ENCODE measurements at places on chromosomes 5 and 9.

DNA sequence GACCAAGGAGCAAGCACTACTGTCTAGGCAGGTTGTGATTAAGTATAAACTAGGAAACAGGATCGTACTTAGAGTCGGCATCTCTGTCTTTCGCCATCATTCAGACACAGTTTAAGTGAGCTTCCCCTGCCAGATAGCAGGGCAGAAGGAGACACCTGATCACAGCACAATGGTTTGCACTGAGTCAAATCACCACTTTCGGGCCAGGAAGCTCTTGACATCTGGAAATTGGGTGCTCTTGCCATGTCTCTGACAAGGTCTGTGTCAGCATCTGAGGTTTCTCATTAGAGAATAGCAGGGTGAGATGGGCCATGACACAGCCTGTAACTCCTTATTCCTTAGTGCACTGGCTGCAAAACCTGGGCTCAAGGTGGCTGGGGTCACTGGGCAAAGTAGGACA lies 8.3 kb downstream of the ADRB2 start:
- DNase-seq: no peak

- no peak for DNase-seq
Measured at GRCh38 chr5:10946050-10946449, 185.0 kb upstream of the DAP start.

- no peak for DNase-seq
Measured at GRCh38 chr5:112915831-112916230, 6.2 kb downstream of the REEP5 start.

DNA sequence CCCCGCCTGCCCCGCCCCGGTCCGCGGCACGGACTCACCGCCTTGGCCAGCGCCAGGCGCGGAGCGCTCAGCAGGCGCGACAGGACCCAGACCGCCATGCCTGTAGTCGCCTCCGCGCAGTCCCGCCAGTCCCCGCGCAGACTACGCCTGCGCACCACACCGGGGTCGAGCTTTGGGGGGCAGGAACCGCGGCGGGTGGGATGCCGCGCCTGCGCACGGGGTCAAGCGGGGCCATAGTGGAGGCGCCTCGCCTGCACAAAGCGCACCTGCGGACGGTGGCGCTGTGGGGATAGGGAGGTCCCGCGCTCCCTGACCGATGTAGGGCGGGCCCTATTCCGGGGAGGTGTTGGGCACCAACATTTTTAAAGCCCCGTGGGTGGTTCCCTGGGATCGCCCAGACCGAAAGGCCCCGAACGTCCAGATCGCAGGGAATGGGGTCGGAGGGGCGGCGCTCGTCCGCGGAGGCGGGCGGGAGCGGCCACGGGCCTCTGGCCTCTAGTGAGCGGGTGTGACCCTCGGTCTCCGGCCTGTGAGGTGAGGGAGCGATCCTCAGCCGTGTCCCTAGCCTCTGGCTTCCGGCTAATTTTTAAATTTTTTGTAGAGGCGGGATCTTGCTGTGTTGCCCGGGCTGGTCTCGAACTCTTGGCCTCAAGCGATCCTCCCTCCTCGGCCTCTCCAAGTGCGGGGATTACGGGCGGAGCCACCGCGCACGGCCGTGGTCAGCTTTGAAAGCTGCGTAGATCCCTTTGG lies 70.8 kb upstream of the LPCAT1 start:
- DNase-seq: no peak

GRCh38 chr5:178553517-178553916 lies 36.7 kb downstream of the COL23A1 start:
- no peak for DNase-seq

GRCh38 chr5:1205255-1206180 lies 4.1 kb downstream of the SLC6A19 start:
- DNase-seq: no peak

GRCh38 chr5:39411061-39411460 lies 13.7 kb downstream of the DAB2 start:
- DNase-seq: peak; percentile 81

Data from inflammatory macrophage treated with lipopolysaccharide for 1 hour (primary cell).